ENCODE measurements at places on chromosomes 7 and 10. TPM values are rescaled to one million over a fixed set of nuclear protein-coding genes. Genes with fewer than 3 reads are reported as not detected.

GRCh38 chr10:23362879-23363792 is 18.5 kb upstream of the C10orf67 start:
- no peak for DNase-seq

GRCh38 chr7:155233311-155234157 is 64.1 kb upstream of the INSIG1 start:
- DNase-seq = no peak

DNA sequence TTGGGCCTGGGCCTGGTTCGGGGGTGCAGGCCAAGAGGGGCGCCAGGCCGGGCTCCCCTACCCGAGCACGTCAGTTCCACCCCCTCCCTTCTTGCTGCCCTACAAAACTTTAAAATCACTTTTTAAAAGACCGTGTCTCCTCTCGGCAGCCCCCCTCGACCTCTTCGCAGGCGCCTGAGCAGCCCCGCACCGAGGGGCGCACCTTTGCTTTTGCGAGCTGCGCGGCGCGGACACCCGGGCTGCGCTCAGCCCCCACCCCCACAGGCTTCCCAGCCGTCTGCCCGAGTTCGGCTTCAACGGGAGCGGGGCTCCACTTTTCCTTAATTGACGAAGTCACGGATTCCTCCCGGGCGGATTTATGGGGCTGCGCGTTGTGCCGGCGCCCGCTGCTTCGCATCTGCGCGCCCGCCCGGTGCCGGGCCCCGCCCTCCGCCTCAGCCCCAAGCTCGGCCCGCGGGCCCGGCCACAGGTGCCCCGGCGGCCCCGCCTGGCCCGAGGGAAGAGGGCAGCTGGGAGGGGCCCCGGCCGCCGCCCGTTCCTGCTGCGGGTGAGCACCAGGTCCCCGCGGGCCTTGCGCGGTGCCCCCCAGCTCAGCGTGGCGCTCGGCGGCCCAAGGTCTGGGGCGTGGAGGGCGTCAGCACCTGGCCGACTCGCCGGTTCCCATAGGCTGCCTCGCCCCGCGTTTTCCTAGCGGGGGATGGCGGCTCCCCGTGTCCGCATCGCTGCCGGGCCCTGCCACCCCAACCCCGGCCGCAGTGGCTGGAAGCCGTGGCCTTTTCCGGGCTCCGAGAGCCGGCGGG is 10.8 kb upstream of the MNX1 start:
- DNase-seq = peak; percentile 30

DNA sequence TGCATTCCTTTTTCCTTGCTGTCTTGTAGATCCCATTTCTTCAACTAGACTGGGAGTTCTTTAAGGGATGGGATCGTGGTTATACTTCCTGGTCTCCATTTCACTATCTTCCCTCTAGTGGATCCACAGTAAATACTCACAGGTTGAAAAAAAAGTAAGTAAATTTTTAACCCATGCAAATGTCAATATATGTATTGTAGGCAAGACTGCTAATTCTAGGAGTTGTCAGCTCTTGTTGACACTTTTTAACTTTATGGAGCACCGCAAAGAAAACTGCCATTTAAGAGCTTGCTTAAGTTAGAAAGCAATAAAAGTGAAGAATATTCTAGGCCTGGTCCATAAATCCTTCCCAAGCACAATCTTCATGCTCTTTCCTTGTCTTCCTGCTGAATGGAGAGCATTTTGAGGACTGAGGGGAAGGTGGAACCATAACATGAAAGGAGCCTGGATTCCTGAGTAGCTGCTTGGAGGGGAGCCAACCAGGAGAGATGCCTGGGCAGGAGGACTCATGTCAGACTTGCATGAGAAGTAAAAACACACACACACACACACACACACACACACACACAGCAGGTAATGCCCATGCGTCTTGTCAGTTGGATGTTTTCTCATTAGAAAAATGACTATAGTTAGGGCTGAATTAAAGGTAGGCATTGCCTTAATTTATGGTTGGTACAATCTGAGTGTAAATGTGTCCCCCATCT is 32.2 kb downstream of the VWA2 start:
- DNase-seq = peak; percentile 54

HDAC9 gene
- 27.5 TPM for total RNA-seq

DNA sequence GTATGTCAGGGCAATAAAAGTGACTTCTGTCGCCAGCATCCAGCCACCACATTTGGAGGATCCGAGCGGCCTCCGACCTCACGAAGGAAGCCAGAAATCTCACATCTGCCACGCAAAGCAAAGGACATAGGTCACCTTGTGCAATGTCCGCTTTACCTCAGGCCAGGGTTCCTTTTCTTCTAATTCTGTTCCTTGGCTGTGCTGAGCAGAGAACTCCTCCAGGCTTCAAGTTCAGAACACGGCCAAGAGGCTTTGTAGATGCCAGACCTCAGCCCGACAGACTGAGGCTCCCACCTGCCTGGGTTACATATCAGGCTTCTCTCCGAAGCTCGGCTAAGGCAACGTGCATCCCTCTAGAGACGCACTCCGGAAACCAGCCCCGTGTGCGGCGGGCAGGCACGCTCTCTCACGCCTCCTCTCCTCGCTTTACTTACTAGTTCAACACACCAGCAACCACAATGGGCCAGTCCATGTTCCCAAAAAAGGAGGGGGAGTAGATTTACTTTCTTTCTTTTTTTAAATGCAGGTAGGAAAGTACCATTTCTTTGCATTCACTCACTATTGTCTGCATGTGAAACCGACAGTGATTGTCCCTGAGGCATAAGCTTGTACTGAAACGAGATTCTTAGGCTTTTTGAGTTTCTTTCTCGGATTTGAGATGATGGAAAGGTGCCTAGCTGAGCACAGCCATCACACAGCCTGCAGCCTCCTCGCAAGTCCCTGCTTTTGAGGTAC is 122.4 kb upstream of the AFAP1L2 start:
- peak; percentile 80 for DNase-seq

DNA sequence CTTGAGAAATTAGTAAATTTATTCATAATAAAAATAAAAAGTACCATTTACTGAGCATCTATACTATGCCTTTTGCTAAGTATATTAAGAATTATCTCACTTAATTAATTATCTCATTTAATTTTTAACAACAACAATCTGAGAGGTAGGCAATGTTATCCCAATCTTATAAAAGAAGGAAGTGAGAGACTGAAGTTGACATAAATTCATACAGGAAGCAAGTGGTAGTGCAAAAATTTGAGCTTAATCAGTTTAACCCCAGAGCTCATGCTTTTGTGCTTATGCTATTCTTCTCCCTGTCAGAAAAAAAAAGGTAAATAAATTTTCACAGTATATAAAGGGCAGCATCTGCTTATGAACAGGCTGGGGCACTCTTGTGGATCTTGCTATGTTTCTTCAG is 2.7 kb upstream of the LIPF start:
- no peak for DNase-seq

DNA sequence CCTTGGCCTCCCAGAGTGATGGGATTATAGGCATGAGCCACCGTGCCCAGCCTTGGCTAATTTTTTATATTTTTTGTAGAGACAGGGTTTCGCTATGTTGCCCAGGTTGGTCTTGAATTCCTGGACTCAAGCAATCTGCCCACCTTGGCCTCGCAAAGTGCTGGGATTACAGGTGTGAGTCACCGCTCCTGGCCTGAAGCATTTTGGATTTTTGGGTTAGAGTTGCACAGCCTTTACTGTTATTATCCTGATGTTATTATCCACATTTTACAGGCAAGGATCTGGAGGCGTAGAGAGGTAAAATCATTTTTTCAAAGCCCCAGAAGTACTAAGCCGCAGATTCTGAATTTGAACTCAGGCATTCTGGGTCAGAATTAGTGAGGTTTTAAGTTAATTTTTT is 75.4 kb downstream of the TCF7L2 start:
- DNase-seq = no peak

BAIAP2L1 gene
- 8.5 TPM for total RNA-seq

DNA sequence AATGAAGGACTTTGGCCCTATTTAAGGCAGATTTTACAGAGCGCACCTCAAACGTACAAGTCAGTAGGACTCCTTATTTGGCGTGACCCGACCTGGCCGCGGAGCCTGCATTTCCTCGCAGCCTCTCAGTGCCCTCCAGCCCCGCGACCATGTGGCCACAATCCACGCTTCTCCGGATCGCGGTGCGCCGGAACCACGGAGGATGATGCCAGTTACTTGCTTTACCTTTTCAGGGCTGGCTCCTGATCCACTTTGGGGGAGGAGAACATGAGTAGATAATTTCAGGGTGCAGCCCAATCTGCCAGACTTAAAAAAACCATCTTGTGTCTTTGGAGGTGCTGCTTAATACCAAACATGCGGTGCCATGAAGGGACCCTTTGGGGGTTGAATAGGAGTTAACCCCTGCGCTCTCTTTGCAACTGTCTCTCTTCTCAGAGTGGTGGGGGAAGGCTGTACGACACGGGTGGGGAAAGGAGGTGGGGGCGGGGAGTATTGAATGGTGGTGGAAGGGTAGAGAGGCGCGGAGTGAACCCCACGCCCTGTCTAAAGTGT is 1.5 kb downstream of the FRAT1 start:
- DNase-seq = no peak

DNA sequence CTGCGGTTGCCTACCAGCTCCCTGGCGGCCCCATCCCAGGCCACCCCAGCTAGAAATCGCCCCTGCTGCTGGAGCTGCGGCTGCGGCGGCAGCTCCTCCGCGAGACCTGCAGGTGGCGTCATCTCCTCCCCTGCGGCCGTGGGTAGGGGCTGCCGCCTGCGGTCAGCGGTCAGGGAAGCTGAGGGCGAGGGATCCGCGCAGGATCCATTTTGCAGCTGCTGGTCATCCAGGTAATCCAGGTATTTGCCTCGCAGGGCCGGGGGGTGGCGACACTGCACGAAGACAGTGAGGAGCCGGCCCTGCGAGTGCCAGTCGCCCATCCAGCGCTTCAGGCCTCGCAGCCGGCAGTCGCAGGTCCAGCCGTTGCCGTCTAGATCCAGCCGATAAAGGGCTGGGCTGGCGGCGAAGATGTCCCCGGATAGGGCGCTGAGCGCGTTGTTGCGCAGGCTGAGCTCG is 1.5 kb downstream of the TRIL start:
- peak; percentile 89 for DNase-seq

GRCh38 chr10:132563485-132564248 is 26.1 kb downstream of the INPP5A start:
- DNase-seq = no peak

DNA sequence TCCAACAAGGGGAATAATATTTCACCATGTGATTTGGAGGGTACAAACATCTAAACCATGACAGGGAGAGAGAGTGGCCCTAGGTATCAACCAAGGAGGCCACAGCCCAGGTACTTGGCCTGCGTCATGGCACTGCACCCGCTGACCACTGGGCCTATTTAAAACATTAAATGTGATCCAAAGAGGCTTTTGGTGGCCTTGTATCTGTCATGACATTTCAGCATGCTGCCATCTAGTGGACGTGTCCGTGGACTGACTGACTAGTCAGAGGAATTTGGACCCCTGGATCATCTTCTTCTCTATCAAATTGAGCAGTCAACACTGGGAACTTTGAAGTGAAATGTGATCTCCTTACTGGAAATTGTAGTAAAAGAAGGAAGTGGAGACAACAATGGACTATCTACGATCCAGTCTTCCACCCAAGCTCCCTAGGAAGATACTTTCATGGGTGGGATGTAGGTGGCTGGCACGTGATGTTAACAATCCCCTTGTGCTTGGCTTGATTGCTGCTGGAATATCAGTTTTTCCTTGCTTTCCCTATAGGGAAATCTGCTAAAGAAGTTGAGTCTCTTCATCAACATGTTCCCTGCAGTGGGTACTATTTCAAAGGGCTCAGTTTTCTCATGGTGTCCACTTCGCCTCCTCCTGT is 24.6 kb upstream of the ITGA8 start:
- DNase-seq = no peak

ZNF25 gene
- total RNA-seq = 16.0 TPM

GRCh38 chr10:16187161-16187560 is 249.6 kb upstream of the PTER start:
- DNase-seq = no peak

GRCh38 chr7:140005754-140006503 is 56.8 kb downstream of the PARP12 start:
- no peak for DNase-seq

DNA sequence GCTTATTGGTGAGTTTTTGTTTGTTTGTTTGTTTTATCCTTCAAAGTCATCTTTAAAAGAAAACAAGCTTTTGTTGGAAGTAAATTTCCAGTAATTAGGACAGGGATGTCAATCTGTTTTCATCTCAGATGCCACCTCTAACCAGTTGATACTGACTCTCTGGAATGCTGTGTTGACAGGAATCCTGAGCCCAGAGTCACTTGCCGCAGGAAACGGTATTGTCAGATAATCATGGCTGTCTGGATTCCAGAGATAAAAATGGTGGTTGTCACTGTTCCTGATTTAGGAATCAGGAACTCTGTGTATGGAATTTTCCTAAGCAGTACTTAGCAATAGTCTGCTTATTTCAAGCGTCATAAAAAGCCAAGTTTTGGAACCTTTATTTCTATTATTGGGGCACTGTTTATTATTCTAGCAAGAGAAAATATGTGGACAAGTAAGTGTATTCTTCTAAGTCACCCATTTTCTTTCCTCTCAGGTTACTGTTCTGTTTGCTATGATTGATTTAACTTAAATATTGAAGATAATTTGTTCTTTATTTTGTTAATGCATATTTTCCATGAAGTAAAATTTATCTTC is 39.2 kb downstream of the CDC123 start:
- no peak for DNase-seq

DNA sequence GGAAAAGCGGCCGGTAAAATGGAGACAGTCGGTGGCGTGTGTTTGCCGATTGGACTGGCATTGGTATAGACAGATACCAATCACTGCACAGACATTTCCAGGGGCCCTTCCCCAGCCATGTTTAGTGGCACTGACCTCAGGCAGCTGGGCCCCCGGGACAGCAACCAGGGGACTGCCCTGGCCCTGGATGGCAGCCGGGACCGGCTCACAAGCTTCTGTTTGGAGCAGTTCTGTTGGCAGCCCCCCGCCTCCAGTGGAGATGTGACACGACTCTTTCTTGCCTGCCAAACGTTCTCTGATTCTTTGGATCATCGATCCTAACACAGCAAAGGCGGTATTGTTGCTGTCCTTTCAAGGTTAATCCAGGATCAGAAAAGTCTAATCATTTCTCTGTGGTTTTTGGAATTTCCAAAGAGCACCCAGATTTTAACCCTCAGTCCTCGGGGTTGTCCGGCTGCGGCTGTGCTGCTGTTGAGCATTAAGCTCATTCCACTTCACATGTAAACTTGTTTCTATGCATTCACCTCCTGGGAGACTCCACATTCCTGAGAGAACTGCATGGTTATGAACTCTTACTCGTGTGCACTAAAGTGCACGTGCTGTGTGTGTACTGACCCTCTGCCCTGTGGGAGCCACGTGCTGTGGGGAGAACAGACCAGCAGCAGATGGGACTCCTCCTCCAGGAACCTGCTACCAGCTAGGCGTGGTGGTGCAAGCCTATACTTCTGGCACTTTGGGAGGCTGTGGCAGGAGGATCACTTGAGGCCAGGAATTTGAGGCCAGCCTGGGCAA is 46.0 kb downstream of the FOXK1 start:
- no peak for DNase-seq

GRCh38 chr7:137942484-137943115 is 59.3 kb downstream of the CREB3L2 start:
- DNase-seq = no peak

DNA sequence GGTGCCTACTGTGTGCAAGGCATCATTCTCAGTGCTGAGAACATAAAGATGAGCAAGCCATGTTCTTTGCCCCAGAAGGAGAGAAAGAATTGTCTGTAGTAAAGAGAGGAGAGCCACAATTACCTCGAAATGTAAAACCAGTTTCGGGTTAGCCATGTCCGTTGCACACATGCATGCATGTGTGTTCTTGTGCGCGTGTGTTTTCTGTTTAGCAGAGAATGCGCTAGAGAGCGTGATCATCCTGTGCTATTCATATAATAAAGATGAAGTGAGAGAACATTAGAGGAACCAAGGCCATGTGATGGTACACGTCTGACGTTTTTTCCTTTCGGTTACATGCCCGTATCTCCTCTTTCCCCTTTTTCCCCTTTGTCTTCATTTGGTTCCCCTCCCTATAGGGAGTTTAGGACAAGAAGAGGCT is 158.2 kb downstream of the CELF2 start:
- DNase-seq = no peak
